ENCODE measurements at places on chromosomes 16 and 17.

- no peak for DNase-seq
Measured at GRCh38 chr17:1648173-1648962, 1.3 kb downstream of the RILP start.

GRCh38 chr17:60142872-60143499 lies 6.8 kb upstream of the CA4 start:
- peak; percentile 81 for DNase-seq

- peak; percentile 76 for DNase-seq
Measured at GRCh38 chr17:30326809-30327208, 7.0 kb downstream of the TMIGD1 start.

DNA sequence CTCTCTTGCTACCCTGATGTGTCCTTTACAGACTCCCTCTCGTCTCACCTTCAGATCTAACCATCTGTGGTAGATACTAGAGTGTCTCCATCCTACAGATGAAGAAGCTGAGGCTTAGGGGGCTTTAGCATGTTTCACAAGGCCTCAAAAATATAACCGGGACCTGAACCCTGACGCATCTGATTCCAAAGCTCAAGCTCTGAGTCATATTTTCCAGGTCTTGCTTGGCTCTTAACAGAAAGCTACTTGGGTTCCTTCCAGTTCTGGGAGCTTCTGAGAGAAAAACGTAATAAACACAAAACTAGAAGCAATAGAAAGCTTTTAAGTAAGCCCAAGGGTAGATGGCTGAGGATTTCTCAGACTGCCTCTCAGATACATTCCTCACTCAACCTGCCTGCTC lies 224.3 kb upstream of the EEF2KMT start:
- DNase-seq: no peak

GRCh38 chr16:76835779-76836300 lies 355.1 kb upstream of the MON1B start:
- no peak for DNase-seq

DNA sequence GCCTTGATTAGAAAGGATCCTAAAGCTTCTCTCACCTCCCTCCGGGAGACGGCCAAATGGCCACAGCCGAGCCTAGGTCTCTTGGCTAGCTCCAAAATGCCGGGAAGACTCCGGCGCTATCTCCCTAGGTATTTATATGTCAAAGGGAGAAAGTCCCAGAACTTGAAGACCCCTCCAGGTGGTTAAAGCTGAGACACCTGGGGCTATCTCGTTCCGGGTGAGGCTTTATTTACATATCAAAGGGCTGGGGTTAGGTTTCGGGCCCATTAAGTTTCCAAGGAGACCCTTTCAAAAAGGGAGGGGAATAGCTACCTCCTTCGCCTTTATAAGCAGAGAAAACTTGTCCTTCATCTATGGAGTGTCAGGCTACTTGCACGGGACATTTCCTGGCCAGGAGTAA lies 70.9 kb upstream of the KIFC3 start:
- peak; percentile 16 for DNase-seq

DNA sequence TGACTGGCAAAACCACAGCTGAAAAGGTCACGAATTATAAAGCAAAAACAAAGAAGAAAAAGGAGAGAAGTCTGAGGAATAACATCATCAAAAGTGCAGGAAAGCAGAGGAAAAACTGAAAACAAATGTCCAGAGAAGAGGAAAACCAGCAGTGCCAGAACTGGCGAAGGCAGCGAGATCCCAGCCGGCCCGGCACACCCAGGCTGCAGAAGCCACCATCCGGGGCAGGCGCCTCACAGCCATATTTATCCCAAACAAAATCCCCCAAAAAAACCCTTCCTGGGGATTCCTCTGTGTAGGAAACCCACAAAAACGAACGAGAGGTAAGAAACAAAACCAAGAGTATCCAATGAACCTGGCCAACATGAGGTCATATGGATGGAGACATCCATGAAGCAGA lies 10.6 kb downstream of the ZCCHC14 start:
- DNase-seq: no peak

DNA sequence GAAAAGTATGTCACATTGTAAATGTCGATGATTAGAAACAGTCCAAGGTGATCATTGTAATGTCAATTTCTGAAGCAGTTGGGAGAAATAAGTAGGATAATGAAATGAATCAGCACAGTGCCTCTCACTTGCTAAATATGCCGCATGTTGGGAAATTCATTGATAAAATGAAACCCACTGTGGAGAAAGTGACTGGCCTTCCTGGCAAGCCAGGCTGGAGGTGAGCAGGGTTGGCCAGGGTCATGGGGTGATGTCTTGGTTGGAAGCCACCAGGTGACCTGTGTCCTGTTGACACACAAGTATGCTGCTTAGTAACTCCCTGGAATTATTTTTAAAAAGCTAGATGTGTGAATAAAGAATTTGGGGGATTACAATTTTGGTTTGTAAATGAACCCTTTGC lies 14.9 kb upstream of the WNT9B start:
- DNase-seq: no peak

- DNase-seq: peak; percentile 73
Measured at GRCh38 chr17:49031965-49032928, 35.1 kb downstream of the IGF2BP1 start.

- DNase-seq: no peak
Measured at GRCh38 chr16:68707340-68708152, 29.5 kb upstream of the CDH1 start.

DNA sequence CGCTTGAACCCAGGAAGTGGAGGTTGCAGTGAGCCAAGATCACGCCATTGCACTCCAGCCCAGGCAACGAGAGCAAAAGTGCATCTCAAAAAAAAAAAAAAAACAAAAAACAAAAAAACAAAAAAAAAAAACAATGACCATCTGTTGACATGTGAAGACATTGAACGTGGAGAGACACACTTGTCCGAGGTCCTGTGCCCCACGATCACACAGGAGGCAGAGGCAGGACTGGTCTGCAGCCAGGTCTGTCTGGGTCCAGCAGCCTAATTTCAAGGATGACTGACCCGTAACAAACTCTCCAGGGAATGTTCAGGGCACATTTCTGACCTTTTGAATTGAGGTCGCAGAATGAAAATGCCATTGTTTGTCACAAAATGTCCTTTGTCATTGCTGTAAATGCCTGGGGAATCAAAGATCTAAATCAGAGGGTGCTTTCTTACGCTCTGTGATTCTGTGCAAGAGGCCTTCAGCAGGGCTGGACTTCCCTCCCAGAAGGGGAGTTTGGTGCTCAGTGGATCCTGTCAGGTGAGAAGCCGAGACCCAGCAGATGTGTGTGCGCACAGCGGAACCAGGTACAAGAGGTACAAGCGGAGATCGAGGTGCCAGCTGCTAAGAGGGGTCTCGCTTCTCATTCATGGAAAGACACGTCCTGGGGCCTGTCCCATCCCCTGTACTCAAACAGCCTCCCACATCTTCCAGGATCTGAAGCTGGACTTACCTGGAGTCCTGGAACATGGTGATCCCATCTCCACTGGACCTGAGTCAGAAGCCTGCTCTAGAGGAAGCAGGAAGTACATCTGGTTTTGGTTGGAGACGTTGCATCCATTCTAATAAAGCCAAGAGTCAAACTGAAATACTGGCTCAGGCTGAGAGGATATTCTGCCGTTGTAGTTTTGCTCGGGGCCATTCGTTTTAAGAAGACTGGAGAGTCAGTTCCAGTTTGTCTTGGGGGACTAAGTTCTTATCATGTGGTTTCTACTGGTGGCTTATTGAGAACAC lies 95.8 kb downstream of the IRF8 start:
- DNase-seq: no peak

GRCh38 chr17:62637809-62638208 lies 10.3 kb downstream of the MRC2 start:
- DNase-seq: no peak

- DNase-seq: no peak
Measured at GRCh38 chr16:29687755-29688154, 8.8 kb downstream of the QPRT start.

DNA sequence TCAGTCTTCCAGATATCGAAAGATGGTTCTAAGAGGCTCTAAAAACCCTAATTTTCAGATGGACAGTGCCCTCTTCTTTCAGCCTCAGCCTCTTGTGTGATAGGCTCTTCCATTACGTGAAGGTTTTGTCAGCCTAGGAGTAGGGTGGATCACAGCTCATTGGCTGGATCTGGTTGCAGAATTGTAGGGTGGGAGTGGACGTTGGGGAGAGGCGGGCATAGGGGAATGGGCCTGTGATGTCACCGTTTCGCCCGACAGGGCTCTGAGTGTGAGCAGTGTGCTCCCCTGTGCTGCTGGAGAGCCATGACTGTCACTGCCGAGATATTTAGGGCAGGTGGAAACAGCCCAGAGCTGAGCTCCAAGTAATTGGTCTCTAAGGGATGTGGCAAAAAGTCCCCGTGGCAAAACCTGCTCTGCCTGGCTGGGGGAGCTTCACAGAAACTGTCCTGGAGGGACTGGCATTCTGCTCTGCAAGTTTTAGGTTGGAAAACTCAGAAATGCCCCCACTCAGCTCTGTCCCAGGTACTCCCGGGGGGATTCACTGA lies 6.2 kb upstream of the WFIKKN1 start:
- DNase-seq: no peak

GRCh38 chr16:52114379-52114778 lies 432.6 kb downstream of the TOX3 start:
- no peak for DNase-seq

GRCh38 chr17:80220054-80220735 lies at the start of the genes SGSH and SLC26A11:
TSS of gene SGSH (minus strand) at chr17:80220333. CDS start at chr17:80220313, 20 bp downstream.
TSS of gene SLC26A11 (plus strand) at chr17:80220427. CDS start at chr17:80221561, 1,134 bp downstream.
- peak; percentile 73 for DNase-seq

GRCh38 chr16:79598348-79599181 lies 2.0 kb downstream of the MAF start:
- DNase-seq: no peak

- DNase-seq: no peak
Measured at GRCh38 chr17:40532520-40533253, 31.3 kb upstream of the TNS4 start.

GRCh38 chr16:2964475-2965336 lies 631 bp downstream of the KREMEN2 start:
- DNase-seq: peak; percentile 65

DNA sequence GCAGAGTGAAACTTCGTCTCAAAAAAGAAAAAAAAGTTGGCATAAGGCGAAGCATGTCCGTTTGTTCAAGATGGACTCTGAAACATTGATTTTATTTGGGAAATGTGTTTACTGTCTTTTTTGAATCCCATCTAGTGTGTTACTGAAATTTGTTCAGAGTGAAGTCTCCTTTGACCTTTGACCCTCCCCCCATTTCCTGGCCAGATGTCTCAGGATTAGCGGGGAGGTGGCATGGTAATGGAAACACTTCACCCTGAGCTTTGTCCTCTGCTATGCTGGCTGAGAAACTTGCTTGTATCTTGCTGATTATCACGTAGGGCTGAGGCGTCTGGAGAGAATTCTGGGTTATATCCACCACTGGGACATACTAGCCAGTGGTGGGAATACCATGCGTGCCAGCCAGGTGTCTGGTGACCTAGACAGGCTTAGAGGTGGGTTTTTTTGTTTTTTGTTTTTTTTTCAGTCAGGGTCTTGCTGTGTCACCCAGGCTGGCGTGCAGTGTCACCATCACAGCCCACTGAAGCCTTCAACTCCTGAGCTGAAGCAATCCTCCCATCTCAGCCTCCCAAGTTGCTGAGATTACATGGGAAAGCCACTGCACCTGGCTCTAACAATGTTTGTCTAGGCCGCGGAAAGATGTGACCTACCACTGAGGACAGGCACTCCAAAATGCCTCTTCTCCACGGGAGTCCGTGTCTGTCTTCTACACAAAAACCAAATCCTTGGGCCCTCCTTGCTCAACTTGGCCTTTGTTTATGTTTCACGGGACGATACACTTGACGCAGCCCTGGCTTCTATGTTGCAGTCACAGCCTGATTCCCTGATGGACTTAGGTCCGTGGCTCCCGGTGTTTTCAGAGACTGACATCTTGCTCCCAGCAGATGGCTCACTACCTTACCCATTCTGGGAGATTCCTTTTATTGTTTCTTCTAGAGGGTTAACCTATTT lies 6.6 kb upstream of the GALK1 start:
- DNase-seq: no peak

DNA sequence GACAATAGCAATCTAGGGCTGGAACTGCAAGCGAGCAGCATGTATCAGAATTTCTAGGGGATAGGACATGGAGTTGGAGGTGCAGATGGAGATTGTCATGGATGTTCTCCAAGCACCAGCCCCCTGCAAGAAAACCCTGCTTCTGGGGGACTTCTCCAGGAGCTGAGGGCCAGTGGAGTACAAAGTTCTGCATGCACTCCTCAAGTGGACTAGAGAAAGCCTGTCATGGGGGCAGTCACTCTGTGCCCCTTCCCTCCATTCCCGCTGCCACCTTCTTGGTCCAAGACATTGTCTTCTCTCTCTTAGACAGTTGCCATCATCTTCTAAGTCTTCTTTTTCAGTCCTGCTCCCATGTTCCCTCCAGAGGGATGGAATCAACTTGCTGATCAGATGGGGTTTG lies 87.9 kb downstream of the AIPL1 start:
- no peak for DNase-seq

DNA sequence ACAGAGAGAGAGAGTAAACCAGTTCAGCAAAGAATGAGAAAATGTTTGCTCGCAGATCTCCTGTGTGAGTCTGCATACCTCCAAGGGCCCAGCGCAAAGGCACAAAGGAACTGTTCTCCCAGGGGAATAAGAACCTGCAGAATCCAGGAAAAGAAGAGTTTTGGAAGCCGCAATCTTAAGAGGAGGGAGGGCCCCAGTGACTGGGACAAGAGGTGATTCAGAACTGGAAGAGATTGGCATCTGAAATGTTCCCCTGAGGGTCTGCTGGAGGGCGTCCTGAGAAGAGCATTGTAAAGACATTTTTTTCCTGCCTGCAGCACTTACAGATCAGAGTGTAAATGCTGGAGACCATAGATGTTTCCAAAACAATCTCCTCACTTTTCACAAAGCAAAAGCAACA lies 6.1 kb downstream of the ATMIN start:
- DNase-seq: no peak

DNA sequence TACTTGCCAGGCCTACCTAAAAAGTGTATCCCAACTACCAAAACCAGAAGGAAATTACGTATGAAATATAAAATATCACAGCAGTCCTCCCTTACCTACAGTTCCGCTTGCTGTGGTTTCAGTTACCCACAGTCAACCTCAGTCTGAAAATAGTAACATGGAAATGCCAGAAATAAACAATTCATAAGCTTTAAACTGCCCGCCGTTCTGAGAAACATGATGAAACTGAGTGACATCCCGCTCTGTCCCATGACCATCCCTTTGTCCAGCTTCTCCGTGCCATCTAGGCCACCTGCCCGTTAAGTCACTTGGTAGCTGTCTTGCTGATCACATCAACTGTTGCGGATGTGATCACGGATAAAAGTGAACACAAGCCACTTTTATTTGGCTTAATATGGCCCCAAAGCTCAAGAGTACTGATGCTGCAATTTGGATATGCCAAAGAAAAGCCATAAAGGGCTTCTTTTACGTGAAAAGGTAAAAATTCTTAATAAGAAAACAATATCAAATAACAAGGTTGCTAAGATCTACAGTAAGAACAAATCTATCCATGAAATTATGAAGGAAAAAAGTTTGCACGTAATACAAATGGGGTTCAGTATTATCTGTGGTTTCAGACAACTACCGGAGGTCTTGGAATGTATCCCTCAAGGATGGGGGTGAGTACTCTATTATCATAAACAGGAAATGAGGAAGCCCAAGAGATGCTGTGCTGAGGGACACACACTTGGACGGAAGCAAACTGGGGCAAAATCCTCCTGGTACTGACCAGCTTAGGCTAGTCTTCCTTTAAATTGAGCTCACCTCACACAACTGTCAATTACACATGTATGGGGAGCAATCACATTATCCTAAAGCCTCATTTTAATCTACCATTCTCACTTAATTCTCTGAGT lies 8.2 kb downstream of the USP22 start:
- DNase-seq: no peak

GRCh38 chr17:75698659-75699058 lies 22.6 kb upstream of the ITGB4 start:
- DNase-seq: no peak

- DNase-seq: no peak
Measured at GRCh38 chr17:34076743-34077631, 178.1 kb upstream of the CCL2 start.

- no peak for DNase-seq
Measured at GRCh38 chr16:81494888-81495287, 50.3 kb downstream of the CMIP start.

Measured in COR-L47 (cell line).